ENCODE measurements at places on chromosomes 3 and 15.
A peak's percentile ranks its signal among the peaks of the same experiment; 100 is the strongest.

DNA sequence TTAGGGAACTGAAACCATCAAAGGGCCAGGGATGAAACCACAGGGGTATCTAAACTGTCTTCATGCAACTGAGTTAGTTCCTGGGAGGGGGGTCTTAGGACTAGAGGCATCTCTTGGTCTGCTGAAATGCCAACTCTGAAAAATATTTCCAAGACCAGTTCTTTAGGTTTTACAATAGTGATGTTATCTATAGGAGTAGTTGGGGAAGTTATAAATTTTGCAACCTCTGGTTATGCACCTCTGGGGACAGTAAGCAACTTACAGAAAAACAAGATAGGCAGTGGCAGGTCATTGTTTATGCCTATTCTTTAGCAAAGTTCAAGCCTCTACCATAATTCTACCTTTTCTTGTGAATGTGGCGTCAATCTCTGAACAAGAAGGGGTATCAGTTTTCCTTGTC, 60.5 kb upstream of the MINAR1 start:
- DNase-seq, result no peak

- DNase-seq, result peak; percentile 51
These were observed 39.7 kb downstream of the GLDN start for GRCh38 chr15:51380999-51381806.

- DNase-seq, result no peak
These were observed 123.4 kb downstream of the ATP10A start for GRCh38 chr15:25739687-25740121.

DNA sequence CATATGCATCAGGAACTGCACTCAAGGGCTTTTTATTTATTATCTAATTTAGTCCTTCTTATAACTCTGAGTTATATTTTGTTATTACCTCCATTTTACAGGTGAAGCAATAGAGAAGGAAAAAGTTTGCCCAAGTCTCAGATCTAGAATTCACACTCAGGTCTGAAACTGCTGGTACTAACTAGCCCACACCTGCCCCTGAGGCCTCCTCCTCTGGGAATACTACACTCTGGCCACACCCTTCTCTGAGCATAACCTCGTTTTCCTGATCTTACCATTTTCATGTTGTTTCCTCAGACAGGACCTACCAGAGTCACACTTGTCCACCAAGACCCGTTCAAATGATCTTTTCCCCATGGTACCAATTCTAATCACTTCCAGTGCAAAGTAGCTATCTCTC, 94.1 kb upstream of the CHRM5 start:
- DNase-seq, result no peak

- DNase-seq, result no peak
These were observed 156.0 kb downstream of the NAALADL2 start for GRCh38 chr3:175015056-175015635.

- no peak for DNase-seq
These were observed 38.1 kb downstream of the HSPBAP1 start for GRCh38 chr3:122755491-122755890.

- DNase-seq, result no peak
These were observed 31.8 kb downstream of the P3H2 start for GRCh38 chr3:190088890-190089289.
